Adrenal gland (tissue), 19 donors: ENCODE measurements at places on chromosomes 6 and 20. TPM values are rescaled to one million over a fixed set of nuclear protein-coding genes. Genes with fewer than 3 reads are reported as not detected.
A peak's percentile ranks its signal among the peaks of the same experiment; 100 is the strongest.

RHAG gene
- not detected for polyA plus RNA-seq

TSPO2 gene
- not detected for polyA plus RNA-seq

FGD2 gene
- 28.7 TPM for polyA plus RNA-seq

ZBTB12 gene
- polyA plus RNA-seq, result 4.8 TPM

TGM3 gene
- polyA plus RNA-seq, result 0.13 TPM

TREM1 gene
- 2.0 TPM for polyA plus RNA-seq

SUMO4 gene
- polyA plus RNA-seq, result 0.18 TPM

CCN5 gene
- polyA plus RNA-seq, result 47.3 TPM

ECI2 gene
- 76.1 TPM for polyA plus RNA-seq

MARCKS gene
- polyA plus RNA-seq, result 12.3 TPM

SLC26A8 gene
- polyA plus RNA-seq, result 0.09 TPM

GRCh38 chr6:92267335-92267734 lies 1152.0 kb downstream of the EPHA7 start:
- DNase-seq, result no peak

DNA sequence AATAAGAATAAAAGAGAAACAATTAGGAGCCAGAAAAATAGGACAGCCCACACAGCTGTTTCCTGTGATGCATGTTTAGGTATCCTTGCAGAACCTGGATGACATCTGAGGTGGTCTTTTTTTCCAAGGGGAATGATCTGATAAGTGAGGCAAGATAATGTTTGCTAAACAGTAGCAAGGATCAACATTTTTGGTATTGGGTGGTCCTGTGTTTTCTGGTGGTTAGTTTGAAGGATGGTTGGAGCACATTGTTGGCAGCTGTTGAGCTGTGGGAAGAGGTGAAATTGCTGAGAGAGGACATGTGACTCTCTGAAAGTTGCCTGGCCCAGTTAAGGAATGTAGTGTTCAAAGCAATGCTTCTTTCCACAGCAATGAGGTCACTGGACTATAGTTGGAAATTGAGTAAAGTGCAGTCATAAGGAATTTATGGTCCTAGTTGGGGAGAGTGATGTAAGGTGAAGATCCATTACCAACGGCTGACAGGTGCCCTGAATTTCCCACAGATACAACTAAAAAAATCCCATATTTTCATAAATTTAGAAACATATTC lies 270.2 kb upstream of the IMPG1 start:
- DNase-seq, result no peak

DNA sequence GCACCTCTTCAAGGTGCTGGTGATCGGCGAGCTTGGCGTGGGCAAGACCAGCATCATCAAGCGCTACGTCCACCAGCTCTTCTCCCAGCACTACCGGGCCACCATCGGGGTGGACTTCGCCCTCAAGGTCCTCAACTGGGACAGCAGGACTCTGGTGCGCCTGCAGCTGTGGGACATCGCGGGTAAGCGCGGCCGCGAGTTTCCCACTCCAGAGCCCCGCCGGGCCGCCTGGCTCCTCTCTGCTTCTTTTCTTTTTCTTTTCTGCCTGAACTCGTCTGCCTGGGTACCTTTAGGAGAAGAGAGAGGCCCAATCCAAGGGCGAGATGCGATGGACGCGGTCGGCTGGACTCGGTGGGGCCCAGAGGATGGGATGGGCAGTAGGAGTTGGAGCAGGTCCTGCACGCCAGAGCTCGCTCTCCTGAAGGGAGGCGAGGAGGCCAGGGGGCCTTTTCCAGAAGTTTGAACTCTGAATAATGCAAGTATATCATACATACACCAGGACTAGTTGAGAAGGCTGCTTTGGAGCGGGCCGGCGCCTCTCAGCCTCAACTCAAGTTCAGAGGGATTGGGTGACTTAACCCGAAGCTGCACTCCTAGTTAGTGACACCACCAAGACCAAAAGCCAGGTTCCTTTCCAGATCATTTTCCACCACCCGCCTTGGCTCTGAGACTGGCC lies 445 bp downstream of the RAB32 start:
- no peak for DNase-seq

DNA sequence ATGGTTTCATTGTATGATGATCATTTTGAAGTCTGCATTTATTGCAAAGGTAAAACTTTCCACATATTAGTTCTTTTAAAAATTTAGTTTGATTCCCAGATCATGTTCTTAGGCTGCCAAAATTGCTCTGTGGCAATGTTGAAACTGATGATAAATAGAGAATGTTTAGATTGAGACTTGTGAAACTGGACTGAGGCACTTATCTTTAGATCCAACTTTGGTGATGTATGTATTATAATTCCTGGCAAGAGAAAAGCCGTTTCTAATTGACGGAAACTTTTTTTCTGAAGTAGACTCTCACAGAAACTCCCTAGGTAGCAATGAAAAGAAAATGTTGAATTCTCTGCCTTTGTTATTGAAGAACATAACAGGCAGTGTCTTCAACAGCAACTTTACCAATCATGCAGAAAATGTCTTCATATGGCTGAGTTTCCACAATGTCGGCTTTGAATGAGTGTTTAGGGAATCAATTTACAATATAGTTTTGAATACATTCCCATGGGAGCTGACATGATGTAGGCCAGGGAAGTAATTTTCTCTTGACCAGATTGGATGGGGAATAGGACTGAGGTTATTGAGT lies 456.2 kb downstream of the CD109 start:
- no peak for DNase-seq

- no peak for DNase-seq
These were observed 127.9 kb downstream of the DTNBP1 start for GRCh38 chr6:15534974-15535373.

DNA sequence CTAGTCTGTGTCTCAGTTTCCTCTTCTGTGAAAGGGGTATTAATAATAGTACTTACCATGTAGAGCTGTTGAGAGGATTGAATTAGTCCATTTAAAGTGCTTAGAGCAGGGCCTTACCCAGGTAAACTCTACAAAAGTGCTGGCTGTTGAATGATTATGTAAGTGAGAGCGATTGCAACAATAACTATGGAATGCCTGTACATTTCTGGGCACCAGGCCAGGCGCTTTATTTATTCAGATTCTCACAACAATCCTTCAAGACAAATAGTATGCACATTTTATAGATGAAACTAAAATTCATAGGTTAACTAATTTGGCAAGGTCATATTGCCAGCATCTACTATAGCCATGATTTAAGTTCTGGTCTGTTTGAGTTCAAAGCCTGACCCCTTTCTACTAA lies 78.3 kb upstream of the MMS22L start:
- no peak for DNase-seq

GRCh38 chr6:14121936-14122344 lies 4.4 kb downstream of the CD83 start:
- DNase-seq, result peak; percentile 25

DNA sequence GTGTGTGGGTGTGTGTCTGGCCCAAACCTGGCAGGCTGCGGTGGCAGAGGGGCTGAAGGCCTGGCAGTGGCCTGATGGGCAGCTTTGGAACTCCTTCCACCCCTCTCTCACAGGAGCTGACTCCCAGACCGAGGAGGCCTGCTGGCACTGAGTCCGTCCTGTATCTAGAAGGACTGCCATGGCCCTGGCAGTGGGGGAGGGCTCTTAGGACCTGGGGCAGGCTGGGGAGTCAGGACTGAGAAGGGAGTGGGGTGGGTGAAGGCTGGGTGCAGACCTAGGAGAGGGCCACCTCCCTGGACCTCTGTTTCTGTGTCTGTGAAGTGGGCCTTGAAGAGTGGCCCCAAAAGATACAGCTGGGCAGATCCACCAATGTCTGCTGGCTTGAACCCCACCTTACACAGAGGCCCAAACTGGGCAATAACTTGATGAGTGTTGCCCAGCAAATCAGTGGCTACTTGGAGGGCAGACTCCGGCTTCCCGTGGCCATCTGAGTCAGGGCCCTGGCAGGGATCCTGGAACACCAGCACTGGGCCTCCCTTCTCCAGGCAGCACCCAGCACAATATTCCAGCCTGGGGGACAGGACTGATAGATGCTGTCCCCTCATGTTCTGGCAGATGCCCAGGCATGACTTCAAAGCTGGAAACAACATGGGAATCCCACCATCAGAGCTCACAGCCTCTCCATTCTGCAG lies 46.7 kb upstream of the BLCAP start:
- peak; percentile 36 for DNase-seq

- DNase-seq, result peak; percentile 66
These were observed 338 bp downstream of the SRXN1 start for GRCh38 chr20:652615-653109.

DNA sequence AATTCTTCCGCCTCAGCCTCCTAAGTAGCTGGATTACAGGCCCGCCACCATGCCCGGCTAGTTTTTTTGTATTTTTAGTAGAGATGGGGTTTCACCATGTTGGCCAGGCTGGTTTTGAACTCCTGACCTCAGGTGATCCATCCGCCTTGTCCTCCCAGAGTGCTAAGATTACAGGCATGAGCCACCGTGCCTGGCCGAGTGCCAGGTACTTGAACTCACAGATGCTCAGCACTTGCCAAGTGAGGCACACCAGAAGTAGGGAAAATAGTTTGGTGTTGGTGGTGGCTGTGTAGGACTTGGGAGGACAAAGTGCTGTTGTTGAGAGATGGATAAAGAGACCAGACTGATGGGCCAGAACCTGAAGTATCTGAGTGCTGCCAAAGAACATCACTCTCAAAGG lies 40.0 kb upstream of the MBOAT1 start:
- DNase-seq, result no peak

DNA sequence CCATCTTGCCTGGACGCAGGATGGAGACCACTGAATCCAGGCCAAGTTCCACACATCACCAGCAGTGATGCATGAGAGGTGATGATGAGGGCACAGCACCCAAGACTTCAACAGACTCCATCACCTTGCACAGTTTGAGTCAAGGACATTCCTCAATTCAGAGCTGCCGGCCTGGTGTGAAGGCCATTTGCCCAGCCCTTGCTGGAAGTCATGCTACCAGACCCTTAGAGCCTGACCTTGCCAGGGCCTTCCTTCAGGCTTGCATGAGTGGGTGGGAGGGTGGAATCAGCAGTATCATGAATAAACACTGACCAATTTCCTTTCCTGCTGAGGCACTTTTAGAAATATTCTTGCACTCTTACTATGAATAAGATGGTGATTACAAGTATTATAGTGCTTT lies 130.2 kb upstream of the SSTR4 start:
- no peak for DNase-seq

- DNase-seq, result no peak
These were observed 80.5 kb downstream of the COL9A1 start for GRCh38 chr6:70222439-70222749.

DNA sequence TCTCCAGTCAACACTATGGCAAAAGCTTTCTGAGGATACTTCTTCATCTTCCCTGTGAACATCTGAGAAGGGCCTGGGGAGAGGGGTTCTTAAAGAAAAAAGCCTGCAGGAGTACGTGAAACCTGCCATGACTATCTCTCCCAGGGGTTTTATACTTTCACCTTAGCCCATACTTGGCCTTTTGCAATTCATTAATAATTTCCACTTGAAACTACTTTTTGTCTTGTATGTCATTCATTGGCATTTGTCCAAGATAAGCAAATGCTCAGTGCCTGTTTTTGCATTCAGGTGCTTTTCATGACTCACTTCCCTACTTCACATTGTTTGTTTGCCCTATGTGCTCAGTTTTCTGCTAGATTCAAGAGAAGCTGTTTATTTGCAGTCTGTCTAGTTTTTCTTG lies 580.3 kb upstream of the GJE1 start:
- no peak for DNase-seq

GRCh38 chr6:106749609-106750008 lies 120.2 kb downstream of the QRSL1 start:
- no peak for DNase-seq

GRCh38 chr6:37653933-37654565 lies 43.6 kb downstream of the MDGA1 start:
- DNase-seq, result no peak

- DNase-seq, result peak; percentile 71
These were observed 9.1 kb upstream of the TLDC2 start for GRCh38 chr20:36866681-36867495.

- no peak for DNase-seq
These were observed 535.2 kb upstream of the ID4 start for GRCh38 chr6:19301980-19302379.

DNA sequence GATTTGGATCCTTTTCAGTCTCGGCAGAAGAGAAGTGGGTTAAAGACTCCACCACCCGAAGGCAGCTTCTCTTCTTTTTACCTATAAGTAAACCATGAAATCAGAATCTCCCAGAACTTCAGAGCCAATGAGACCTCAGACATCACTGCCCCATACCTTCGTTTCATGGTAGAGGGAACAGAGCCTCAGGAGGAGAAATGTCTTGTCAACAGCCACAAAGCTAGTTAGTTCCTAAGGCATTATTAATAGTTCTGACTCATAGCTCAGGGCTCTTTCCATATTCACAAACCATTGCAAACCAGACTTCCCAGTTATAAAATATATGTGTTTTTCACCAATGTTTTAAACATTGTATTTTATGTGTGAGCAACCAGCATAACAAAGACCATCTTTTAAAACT lies 118.7 kb upstream of the RIPOR2 start:
- DNase-seq, result no peak

DNA sequence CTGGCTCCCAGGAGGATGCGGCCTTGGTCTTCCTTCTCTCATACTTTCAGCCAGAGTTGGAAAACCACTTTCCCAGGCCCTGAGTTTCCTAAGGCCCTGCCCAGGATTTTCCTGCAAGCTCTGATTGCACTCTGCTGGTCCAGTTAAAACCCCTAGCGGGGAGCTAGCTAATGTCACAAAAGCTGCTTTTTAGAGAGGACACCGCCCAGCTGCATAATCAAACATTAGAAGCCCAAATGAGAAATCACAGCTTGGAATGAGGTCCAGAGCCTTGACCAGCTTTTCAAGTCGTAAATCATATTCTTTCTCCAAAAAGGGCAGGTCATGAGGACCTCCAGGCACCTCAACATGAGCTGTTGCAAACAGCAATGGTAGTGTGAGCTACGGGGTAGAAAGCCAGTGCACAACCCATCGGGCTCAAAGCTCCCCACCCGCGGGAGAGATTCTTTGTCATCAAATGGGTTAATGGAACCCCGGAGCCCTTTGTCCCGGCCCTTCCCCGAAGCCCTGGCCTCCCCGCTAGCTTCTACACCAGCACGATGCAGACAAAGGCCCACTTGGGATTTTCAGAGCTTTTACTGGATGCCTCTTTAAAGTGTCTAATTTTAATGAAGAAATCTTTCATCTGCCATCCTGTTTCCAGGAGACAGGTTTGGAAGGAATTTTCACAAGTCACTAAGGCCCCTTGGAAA lies 134.0 kb downstream of the SCML4 start:
- no peak for DNase-seq

- no peak for DNase-seq
These were observed 17.6 kb downstream of the ARID1B start for GRCh38 chr6:156794546-156795354.

DNA sequence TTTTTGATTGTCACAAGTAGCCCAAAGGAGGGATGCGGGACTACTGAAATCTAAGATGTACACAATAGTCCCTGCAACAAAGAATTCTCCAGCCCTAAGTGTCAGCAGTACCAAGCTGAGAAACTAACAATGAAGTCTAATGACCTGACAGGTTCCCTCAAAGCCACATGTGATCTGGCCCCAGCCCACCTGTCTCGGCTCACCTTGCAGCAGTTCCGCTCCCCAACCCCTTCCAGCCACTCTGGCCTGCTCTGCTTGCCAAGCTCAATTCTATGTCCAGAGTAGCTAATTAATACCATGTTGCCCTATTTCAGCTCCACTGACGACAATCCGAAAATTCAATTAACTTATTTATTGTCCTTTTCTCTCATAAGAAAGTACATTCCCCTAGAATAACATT lies 72.1 kb downstream of the ZMYND8 start:
- DNase-seq, result no peak
